ENCODE measurements at places on chromosomes 6 and 20. TPM values are rescaled to one million over a fixed set of nuclear protein-coding genes. Genes with fewer than 3 reads are reported as not detected.

The CST7 gene
- total RNA-seq = not detected

GRCh38 chr6:157163434-157164159, 159.7 kb downstream of the TMEM242 start:
- no peak for DNase-seq

The BPIFB4 gene
- total RNA-seq = not detected

The CST4 gene
- total RNA-seq = not detected

The RPN2 gene
- total RNA-seq = 261 TPM

- DNase-seq = no peak
Observed at GRCh38 chr20:47309394-47309793, 47.1 kb downstream of the ZMYND8 start.

DNA sequence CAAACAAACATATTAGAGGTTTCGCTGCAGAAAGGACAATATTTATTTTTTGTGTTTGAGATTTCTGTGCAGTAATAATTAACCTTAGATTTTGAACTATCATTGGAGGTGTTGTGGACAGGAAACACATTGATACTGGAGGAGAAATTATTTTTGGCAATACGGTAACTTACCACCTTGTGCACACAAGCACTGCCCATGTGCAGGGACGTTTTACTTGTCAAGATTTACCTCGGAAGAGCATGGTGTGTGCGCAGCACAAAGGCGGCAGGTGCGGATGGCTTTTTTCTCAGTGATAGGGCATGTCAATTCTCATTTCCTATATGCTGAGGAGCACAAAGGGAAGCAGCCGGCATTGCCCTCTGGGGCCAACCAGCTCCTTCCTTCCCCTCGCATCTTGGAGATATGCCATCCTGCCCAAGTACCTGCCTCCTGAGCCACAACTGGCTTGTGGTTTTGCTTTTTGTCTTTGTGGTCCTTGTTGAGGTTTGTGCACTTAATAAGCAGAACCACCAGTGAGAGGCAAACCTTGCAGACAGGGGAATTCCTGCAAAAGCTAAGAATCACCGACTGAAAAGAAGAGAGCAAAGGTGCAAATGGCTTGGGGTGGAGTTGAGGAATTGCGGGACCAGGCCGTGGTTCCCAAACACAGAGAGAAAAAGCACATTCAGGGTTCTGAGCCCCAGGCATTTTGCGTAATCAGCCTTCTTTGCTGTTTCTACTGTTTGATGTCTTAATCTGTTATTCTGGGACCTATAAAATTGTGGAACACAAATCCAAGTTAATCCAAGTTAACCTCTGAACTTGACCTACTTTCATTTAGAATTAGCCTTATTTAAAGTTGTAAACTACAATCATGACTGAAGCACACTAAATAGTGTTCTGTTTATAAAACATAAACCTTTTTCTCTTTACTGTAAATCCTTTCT, 21.9 kb downstream of the SAMD5 start:
- DNase-seq = no peak

- DNase-seq = no peak
Observed at GRCh38 chr6:9647071-9647445, 767.8 kb downstream of the TFAP2A start.

GRCh38 chr6:42805297-42805861, 23.5 kb downstream of the BICRAL start:
- DNase-seq = no peak

The IBTK gene
- total RNA-seq = 30.5 TPM

The CRISP3 gene
- not detected for total RNA-seq

GRCh38 chr6:15170126-15170525, 75.7 kb upstream of the JARID2 start:
- DNase-seq = no peak

Data from HFFc6 (cell line).